Mammary epithelial cell (primary cell): ENCODE measurements at places on chromosomes 6 and 20.

- no peak for DNase-seq
These were observed 93.7 kb downstream of the TIAM2 start for GRCh38 chr6:155088856-155089255.

GRCh38 chr6:80456724-80457438, 350.4 kb downstream of the BCKDHB start:
- no peak for DNase-seq

GRCh38 chr6:118444796-118445195, 103.3 kb upstream of the PLN start:
- DNase-seq: no peak

- DNase-seq: no peak
These were observed 36.4 kb downstream of the ELOVL5 start for GRCh38 chr6:53312355-53312754.

DNA sequence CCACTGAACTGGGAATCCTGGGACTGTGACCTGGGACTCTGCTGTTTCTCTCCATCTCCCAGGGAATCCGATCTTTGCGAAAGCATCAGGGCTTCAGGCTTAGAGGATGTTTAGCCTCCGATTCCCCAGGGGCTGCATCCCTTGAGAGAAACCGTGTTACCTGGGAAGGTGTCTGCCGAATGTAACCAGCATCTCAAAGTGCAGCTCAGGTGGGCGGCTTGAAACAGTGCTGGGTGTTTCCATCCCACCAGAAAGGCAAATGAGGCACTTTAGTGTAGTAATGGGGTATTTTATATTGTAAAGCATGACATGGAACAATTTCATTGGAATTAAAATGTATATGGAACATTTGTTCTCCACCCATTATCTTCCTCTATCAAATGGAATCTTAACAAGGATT, 15.2 kb downstream of the CDH4 start:
- no peak for DNase-seq

DNA sequence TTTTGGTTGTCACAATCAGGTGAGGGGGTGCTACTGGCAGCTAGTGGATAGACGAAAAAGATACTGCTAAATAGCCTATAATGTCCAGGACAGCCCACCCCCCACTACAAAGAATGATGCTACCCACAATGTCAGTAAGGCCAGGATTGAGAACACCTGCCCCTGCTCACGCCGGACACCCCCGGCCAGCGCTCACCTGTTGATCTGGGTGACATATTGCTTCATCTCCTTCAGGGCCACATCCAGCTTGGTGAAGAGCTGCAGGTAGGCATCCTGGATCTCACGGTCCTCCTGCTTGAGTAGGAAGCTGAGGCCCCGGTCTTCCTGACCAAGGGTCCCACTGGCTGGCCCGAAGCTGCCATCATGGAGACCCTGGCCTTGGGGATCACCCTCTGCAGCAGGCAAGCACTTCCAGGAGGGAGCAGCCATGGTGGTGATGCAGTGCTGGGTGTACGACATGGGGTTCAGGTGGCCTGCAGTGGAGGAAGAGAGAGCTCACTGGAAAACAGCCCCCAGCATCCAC, 178.6 kb downstream of the PREX1 start:
- no peak for DNase-seq

GRCh38 chr6:11330413-11330760, 97.9 kb upstream of the NEDD9 start:
- DNase-seq: no peak

- DNase-seq: peak; percentile 85
These were observed at the start of gene TRIM38 for GRCh38 chr6:25962149-25963127. TRIM38 (plus strand) TSS chr6:25962802; CDS start chr6:25966523, 3,721 bp downstream.

GRCh38 chr20:24049081-24049480, 60.5 kb upstream of the GGTLC1 start:
- DNase-seq: no peak

DNA sequence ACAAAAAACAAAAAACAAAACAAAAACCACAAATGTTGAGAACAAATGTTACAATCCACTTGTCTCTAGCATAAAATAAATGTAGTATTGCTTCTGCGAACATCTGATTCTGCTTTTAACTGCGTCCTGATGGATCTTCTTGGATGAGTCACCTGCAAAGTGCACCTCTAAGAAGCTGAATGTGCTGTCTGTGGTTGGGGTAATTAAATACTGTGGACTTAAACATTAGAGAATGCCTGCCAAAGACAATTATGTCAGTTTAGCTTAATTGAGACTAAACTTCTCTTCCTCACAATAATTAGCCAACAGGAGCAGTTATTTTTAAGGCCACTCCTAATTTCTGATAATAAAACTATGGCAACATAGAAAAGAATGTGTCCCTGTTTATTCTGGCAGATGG, 253.4 kb downstream of the PHACTR1 start:
- DNase-seq: no peak

DNA sequence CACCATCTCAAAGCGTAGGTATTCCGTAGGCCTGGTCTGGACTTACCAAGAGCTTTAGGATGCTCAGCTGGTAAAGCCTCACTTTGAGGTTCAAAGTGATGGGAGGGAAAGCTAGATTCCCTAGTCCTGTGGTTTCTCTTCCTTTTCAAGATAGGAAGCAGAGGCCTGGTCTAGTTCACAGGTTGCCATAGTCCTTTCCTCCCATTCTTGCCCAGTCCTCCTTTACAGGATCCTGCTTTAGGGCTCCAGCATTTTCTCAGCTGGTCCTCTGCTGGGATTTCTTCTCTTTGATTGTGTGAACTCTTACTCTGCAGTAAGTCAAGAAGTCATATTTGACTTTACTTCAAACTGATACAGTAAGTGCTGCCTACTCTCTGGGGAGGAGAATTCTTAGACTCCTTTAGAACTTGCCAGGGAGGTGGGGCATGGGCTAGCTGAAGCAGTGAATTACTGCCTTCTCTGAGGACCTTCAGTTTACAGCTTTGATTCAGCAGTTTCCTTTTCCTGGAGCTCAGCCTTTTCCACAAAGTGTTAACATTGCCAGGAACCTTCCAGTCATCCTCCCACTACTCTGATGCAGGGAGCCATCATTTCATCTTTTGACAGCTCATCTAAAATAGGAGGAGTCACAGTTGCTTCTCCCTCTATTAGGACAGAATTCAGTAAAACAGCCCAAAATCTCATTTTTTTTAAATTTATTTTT, 42.8 kb upstream of the PLCG1 start:
- DNase-seq: no peak

GRCh38 chr6:119078376-119079282, at the start of gene FAM184A:
FAM184A (minus strand) TSS chr6:119078664; CDS start chr6:119078299, 365 bp downstream.
- peak; percentile 18 for DNase-seq
